ENCODE measurements at places on chromosomes 7 and 10.

- peak; percentile 99 for DNase-seq
Measured at GRCh38 chr10:110788620-110789385, 82.9 kb upstream of the PDCD4 start.

GRCh38 chr10:44310762-44311562, 73.9 kb downstream of the CXCL12 start:
- DNase-seq, result peak; percentile 41

GRCh38 chr10:125398270-125398669, 237.9 kb upstream of the CTBP2 start:
- DNase-seq, result no peak

DNA sequence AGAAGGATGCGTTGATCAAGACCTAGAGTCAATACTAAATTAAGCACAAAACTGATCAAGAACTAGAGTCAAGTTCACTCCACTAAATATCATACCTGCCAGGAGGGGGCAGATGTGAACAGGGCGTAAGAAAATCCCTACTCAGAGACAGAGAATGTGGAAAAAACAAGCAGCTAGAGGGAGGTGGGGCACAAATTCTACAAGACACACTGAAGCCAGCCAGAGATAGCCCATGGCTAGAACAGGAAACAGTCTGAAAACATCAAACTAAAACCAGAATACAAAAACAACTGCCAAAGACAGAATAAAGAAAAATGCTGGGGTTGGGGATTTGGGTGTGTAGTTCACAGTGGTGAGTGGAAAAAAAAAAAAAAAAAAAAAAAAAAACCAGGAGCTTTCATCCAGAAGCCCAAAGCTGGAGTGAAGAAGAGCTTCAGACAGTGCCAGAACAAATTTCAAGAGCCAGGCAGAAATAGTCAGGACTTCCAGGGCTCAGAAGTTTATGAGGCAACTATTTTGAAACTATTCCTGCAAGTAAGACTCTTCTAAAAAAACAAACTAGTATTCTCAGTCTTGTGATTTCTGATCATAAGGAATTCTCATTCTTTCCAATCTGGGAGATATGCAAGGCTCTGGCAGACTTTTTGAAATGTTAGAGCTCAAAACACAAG, 118.3 kb downstream of the CCDC71L start:
- peak; percentile 52 for DNase-seq

DNA sequence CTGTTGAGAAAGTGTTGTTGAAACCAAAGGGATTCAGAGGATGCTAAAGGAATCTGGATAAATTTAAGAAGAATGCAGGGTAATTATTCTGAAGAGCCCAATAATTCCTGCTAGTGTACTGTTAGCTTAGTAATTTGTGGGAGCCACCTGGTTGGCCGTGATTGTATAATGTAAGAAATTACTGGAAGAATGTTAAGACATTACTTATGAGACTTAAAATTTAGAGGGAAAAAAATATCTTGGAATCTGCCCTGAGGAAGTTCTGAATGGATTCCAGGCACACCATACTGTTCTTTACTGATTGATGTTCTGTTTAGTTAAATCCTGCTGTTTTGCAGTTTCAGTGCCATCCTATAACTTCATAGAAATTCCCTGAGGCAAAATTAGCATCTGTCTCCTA, 155.0 kb upstream of the RHOBTB1 start:
- no peak for DNase-seq

DNA sequence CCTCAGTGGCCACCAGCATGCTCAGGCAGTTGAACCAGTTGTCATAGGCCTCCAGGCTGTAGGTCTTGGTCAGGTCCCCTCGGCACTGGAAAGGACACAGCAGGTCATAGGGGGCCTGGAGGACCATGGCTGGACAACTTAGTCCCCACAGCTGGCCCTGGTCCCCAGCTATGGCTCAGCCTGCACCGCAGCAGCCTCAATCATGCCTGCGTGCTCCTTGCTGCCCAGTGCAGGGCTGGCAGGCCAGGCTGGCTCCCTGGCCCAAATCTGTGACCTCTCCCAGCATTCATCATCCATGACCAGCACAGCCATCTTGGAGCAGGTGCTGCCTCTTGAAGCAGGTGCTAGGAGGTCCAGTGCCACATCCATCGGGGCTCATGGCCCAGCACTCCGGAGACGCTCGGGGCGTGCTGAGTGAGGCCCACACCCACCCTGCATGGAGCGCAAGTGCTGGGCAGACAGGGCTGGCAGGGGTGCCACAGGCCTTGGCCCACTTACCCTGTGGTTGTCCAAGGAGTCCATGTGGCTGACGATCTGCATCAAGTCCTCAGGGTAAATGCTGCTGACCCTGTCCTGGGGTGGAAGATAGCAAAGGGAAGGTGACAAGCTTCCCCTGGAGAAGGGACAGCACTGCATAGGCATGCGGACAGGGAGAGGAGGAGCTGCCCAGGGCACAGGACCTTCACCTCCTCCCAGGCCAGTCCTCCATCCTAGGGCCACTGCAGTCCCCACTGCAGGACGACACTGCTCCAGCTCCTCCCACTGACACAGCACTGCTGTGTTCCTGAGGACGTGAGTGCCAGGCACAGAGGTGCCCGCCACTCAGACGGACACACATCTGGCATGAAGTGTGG, 61.7 kb downstream of the CSGALNACT2 start:
- no peak for DNase-seq

DNA sequence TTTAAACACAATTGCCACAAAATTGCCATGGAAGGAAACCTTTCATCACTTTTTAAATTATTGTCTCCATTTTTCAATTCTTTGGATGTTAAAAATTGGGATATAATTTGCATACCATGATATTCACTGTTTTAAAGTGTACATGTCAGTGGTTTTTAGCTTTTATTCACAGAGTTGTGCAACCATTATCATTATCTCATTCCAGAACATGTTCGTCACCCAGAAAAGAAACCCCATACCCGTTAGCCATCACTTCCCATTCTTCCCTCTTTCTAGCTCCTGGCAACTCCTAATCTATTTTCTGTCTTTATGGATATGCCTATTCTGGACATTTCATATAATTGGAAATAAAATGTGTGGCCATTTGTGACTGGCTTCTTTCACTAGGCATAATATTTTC, 260.3 kb upstream of the FERD3L start:
- no peak for DNase-seq

- no peak for DNase-seq
Measured at GRCh38 chr7:27515933-27516332, 146.8 kb downstream of the HIBADH start.

DNA sequence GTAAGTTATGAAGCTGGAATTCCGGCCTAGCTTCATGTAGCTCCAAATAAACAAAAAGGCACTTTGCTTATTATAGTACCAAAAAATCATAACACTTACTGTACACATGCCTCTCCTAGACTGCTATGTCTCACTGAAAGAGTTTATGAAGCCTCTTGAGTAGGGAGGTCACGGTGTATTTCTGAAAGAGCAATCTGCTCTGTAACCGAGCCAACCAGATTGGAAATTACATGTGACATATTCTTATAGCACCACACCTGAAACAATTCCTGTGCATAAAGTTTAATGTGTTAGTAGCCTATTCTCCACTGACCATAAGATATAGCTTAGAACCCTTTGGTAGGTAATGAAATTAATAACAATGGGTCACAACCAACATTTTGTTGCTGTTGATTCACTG, 1.3 kb upstream of the FAM3C start:
- DNase-seq, result no peak

- no peak for DNase-seq
Measured at GRCh38 chr7:138752518-138753149, 45.2 kb upstream of the TMEM213 start.

DNA sequence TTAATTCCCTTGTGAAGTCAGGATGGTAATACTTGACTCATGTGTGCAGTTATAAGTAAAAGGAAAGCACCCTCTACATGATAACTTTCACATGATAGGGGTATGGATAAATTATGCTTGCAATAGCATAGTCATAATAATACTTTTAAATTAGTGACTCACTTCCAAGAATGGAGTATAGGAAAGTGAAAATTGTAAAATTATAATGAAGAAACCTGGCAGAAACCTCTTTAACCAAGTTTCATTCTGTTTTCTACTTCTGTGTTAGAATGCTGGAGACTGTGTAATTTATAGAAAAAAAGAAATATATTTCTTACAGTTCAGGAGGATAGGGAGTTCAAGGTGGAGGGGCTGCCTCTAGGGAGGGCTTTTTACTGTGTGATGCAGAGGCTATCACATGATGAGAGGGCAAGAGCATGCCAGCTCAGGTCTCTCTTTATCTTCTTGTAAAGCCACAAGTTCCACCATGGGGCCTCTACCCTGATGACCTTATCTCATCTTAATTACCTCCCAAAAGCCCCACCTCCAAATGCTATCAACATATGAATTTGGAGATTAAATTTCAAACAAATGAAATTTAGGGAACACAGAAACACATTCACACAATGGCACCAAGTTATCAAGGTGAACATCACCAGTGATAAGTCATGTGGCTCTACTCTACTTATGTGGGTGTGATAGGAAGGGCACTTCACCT, 43.2 kb downstream of the HDAC9 start:
- DNase-seq, result peak; percentile 60

DNA sequence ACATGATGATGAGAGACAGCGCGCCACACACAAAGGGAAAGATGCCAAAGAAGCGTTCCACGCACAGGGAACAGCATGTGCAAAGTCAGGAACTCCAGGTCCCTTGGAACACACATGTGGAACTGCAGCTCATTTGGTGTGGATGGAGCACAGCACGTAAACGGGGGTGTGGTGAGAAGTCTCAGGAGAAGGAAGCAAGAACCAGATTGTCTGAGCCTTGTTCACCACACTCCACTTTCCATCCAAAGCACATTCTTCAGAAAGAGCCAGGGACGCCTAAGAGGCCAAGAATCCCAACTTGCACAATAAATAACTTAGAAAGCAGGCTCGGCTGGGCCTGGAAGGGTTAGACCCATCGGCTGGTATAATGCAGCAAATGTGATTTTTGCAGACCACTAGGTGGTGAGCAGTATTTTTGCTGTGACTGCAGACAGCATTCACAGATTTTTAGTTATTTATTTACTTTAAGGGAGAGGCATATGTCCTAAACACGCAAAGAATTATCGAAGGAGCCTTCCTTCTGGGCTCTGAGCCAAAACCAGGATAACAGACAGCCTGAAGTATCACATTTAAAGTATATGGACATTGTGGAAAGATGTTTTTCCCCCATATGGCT, 27.9 kb upstream of the ASCC1 start:
- no peak for DNase-seq

DNA sequence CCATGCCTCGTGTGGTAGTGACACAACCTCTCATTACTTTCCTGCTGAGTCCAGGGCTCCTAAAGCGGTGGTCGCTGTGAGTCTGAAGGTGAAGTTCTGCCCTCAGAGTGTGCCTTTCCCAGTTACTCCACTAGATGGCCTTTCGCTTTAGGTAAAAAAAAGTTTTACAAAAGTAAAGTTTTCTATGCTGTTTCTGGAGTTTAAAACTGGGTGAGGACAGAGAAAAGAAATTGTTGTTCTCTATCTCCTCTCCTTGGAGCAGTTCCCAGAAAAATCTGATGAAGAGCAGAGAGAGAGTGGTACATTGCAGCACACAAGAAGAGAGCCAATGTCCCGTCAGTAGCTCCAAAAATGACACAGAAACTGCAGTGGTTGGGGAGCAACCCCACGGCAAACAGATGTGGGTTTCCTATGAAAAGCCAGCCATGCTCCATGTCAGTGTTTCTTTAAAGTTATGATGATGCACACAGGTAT, 257.1 kb downstream of the GLI3 start:
- DNase-seq, result peak; percentile 22

- DNase-seq, result no peak
Measured at GRCh38 chr7:31020161-31020560, 31.9 kb upstream of the ADCYAP1R1 start.

GRCh38 chr7:1969459-1970284, 263.1 kb downstream of the MAD1L1 start:
- DNase-seq, result no peak

GRCh38 chr7:26599982-26600381, 264.4 kb downstream of the SKAP2 start:
- DNase-seq, result no peak

GRCh38 chr7:91342346-91342745, 78.1 kb downstream of the FZD1 start:
- no peak for DNase-seq

DNA sequence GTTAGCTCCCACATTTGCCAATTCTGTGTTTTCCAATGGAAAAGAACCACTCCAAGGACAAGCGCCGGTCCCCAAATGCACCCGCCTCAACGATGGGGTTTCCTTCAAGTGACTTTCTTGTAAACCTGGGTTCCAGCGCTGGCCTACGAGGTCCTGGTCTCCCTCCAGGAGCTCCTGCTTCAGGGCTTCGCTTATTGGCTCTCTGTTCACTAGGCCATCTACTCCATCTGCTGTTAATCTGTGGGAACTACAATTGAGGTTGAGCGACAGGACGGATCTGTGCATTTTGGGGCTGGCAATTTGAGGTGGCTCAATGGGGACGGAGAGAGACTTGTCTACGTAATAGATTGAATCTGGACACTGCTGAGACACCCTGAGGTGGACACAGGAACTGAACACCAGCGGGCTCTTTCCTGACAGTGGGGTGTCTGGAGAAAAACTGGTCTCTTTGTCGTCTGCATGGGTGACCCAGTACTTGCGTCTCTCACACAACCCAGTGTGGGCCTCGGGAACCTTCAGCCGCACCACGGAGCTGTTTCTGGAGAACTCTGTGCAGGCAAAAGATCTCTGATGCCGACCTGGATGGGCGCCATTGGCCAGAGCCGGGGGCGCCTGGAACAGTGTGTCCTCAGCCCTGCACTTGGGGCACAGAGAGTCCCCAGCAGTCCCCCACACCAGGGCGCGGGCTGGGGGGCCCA, 115.9 kb upstream of the ADAM12 start:
- DNase-seq, result peak; percentile 35

DNA sequence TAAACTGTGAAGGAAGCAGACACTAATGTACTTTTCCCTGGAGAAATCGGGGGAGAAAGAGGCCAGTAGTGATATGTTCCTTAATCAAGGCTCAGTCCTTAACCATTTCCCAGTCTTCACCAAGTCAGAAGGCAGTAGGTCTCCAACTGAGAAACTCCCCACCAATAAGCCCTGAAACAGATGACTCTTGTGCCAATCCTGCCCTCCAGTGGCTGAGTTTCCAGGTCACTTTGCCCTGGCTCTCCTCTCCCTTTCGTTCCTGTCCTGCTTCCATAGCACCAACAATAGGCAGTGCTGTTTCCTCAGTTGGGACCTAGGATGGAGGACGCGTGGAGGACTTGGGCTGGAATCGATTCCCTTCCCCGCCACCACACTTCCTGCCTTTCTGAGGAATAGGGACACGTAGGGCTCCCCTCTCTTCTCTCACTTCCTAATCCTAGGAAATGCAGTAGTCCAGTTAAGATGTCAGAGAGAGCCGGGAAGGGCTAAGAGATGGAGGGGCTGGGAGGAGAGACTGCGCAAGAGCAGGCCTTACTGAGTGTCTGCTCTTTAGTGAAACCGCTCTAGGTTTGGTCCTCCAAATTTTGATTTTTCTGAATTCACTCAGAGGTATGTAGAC, 23.4 kb downstream of the ATOH7 start:
- peak; percentile 89 for DNase-seq

- DNase-seq, result no peak
Measured at GRCh38 chr7:133633055-133633454, 380.2 kb downstream of the EXOC4 start.

- peak; percentile 44 for DNase-seq
Measured at GRCh38 chr10:79904671-79905321, 44.1 kb downstream of the SFTPD start.

Measured in SK-N-DZ (cell line).